ENCODE measurements at places on chromosomes 12 and 14.

- no peak for DNase-seq
Observed at GRCh38 chr12:83097643-83098342, 411.1 kb downstream of the TMTC2 start.

GRCh38 chr12:93829016-93829415, 151.8 kb downstream of the CRADD start:
- DNase-seq, result no peak

DNA sequence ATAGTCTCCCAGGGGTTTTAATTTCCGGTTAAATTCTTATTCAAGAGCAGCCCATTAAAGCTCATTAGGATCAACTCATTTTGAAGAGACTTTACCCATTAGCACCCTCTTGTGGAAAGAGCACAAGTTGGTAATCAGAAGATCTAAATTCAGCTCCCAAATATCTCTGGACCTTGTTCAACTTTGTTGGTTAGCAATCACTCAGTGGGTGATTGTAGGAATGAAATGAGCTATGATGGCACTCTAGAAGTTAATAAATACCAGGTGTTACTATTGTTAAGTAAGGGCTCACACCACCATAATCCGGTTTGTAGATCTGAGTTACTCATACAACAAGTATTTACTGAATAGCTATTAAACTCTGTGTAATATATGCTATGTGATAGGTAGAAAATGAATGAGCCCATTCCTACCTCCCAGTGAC, 42.9 kb downstream of the TRIP11 start:
- DNase-seq, result peak; percentile 22

- no peak for DNase-seq
Observed at GRCh38 chr12:26292596-26292995, 97.2 kb downstream of the SSPN start.

GRCh38 chr12:110253176-110253575, 27.9 kb upstream of the ATP2A2 start:
- DNase-seq, result no peak

GRCh38 chr14:99143793-99144192, 128.2 kb downstream of the BCL11B start:
- DNase-seq, result no peak

DNA sequence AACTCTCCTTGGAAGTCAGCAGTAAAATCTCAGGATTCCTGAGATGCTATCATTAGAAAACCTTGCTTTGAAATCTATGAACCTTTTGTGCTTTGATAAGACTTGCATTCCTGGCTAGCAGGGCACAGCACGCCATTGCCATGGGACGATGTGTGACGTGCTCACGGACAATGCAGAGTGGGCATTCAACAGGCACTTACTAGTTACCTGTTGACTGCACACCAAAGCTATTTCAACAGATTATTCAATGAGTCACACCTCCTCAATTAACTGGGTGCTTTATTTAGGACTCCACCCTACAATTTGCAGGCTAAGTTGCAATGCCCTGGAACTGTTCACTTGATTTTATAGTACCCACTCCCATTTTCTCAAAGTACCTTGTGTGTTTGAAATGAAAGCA, 11.3 kb downstream of the NOS1 start:
- DNase-seq, result no peak

- DNase-seq, result no peak
Observed at GRCh38 chr14:103190741-103191140, 67.5 kb downstream of the TNFAIP2 start.

- DNase-seq, result no peak
Observed at GRCh38 chr12:30928356-30929244, 2.1 kb downstream of the TSPAN11 start.

DNA sequence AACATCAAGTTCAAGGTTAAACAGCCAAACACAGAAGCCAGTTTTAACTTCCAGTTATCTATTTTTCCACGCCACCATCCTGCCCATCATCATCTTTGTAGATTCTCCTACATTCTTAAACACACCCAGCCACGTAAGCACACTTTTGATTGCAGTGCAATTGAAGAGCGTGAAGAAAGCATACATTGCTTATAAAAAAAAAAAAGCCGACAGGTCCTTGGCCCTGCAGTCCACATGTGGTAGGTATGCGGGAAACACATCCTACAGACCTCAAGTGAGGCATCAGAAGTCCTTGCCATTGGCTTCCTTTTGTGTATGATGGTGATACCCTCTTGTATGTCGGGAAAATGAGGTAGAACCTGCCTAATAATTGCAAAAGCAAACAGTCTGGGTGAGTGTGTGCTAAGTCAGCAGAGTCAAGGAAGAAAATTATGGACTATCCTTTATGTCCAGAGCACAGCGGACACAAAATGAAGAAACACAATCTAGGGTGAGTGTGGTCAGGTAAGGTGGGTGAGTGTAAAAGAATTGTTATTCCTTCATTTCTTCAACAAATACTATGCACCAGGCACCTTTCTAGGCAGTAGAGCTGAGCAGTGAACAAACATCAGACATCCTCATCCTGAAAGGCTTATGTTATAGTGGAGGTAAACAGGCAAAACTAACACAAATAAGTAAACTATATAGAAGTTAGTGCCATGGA, 51.5 kb downstream of the EID3 start:
- DNase-seq, result no peak

GRCh38 chr14:91258011-91258618, 13.6 kb upstream of the GPR68 start:
- DNase-seq, result no peak

GRCh38 chr14:54818201-54819133, 84.2 kb downstream of the GCH1 start:
- DNase-seq, result no peak

GRCh38 chr12:41224066-41224465, 35.9 kb downstream of the PDZRN4 start:
- DNase-seq, result no peak

GRCh38 chr12:95674631-95675030, 115.9 kb downstream of the NTN4 start:
- DNase-seq, result no peak

DNA sequence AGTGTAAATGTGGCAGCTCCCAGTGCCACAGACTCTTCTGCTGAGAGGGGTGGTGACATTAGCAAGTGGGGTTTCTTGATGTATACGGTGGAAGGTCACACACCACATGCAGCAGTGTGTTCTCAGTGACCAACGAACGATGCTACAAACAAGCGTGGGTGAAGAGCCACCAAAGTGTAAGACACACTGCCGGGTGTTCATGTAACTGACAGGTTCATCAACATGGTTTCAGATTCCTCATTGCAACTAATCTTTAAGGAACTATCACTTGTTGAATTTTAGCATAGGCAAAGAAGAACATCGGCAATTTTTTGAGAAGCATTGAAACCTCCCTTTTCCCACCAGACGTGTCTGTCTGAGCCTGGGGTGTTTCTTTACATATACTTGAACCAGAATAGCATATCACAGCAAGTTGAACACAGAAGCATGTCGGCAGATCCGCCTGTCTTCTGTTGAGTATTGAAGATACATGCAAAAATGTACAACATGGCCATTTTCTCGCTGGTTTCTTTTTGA, 58.8 kb downstream of the PPP2R5C start:
- no peak for DNase-seq

- DNase-seq, result peak; percentile 36
Observed at GRCh38 chr12:2387103-2387834, 334.5 kb downstream of the CACNA1C start.

GRCh38 chr14:73503648-73504047, 12.9 kb downstream of the RIOX1 start:
- DNase-seq, result no peak

- DNase-seq, result no peak
Observed at GRCh38 chr12:47267571-47267970, 187.8 kb upstream of the AMIGO2 start.

GRCh38 chr12:131988054-131988796, 38.5 kb downstream of the EP400 start:
- DNase-seq, result no peak

DNA sequence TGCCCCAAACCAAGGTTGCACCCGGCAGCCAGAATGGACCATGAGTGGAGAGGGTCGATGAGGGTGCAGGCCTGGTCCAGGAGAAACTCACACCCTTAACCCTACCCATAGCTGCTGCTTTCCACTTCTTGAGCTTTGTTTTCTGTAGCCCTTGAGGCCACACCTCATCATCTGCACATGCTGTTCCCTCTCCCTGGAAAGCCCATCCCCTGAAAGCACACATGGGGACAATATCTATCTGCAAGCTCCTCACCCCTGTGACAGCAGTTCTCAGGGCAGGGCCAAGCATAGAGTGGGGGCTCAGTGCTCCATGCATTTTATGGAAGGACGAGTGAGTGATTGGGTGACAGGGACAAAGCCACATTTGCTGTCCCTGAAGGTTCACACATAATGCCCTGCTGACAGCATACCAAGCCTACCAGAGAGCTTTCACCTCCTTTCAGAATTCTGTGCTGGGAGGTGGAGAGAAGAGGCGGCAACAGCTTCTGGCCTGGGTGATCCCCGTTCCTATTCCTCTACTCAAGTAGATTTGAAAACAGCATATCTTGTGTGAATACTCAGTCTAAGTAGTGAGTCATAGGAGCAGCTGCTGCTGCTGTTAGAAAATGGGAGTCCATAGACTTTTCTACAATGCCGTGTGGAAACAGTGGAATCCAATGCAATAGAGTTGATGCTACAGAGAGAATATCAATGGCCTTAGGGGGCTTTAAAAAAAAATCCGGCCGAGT, 44.6 kb downstream of the SRGAP1 start:
- no peak for DNase-seq

GRCh38 chr14:96051642-96052540, 12.7 kb downstream of the C14orf132 start:
- peak; percentile 39 for DNase-seq

- DNase-seq, result peak; percentile 32
Observed at GRCh38 chr14:61925043-61925442, 162.8 kb downstream of the SNAPC1 start.

DNA sequence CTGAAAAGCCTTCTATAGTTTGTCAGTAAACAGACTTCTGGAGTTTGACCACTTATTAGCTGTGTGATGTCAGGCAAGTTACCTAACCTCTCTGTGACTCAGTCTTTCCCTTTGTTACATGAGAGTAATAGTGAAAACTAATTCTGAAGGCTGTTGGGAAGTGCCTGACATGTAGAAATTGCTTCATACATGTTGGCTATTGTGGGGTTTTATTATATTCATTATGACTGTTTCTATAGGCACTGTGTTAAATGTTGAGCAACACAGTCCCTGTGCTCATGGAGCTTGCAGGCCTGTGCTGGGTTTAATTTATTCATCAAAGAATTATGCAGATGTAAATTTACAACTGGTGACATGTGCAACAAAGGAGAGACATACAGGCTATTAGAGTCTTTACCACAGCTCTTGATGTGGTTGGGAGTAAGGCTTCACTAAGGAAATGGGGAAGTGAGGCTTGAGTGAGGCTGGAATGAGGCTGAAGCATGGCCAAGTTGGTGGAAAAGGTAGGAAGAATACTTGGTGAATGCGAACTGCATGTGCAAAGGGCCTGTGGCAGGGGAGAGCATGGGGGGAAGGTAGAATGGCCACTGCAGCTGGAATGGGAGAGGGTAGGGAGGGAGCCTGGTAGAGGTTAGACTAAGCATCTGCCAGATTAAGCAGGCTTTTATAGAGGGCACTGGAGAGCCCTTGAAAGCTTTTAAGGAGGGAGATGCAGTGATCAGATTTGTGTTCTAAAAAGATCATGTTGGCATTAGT, 236.4 kb upstream of the CRY1 start:
- no peak for DNase-seq

DNA sequence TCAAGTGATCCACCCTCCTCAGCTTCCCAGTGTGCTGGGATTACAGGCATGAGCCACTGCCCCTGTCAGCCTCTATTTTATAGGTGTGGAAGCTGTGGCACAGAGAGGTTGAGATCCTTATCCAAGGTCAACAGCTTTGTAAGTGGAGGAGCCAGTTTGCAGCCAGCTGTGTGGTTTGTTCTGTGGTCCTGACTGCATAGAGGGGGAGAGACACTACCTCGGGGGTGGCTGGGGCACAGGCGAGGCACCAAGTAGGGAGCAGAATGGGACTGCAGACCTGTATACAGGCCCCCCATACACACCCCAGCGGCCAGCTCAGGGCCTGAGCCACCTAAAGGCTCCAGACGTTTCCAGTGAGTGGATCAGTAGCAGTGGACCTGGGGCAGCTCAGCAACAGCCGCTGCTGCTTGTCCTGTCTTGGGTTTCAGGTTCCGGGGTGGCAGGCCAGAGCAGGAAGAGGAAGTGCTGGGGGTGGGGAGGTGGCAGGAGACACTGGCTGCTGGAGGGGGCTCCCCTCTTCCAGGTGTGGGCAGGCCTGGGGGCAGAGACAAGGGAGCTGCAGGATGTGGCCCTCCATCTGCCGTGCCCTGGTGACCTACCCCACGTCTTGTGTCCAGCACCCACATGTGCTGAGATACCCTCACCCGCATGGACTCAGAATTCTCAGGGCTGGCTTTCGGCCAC, 11.0 kb downstream of the ORAI1 start:
- DNase-seq, result peak; percentile 78

- DNase-seq, result no peak
Observed at GRCh38 chr12:857611-858010, 91.9 kb downstream of the RAD52 start.

- peak; percentile 76 for DNase-seq
Observed at GRCh38 chr14:55446127-55446736, 5.8 kb upstream of the TBPL2 start.

- no peak for DNase-seq
Observed at GRCh38 chr14:33754261-33754660, 196.6 kb downstream of the EGLN3 start.

DNA sequence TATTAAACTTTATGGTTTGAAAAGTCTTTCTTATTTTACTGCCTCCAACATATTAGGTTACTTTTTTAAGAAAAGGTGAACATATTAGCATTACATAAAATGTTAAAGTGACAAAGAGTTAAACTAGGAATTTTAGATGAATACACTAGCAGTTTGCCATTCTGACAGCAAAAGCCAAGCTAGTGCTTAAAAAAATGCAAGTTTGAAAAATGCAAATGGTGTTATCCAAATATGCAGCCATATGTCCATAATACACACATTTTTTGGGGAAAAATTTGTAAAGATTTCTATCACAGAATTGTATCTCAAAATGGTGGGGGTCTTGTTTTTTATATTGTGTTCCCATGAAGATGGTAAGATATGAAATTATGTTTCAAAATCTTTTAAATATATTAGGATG, 466.1 kb downstream of the FOXG1 start:
- no peak for DNase-seq

GRCh38 chr12:105018776-105019175, 32.7 kb downstream of the NOPCHAP1 start:
- DNase-seq, result no peak

DNA sequence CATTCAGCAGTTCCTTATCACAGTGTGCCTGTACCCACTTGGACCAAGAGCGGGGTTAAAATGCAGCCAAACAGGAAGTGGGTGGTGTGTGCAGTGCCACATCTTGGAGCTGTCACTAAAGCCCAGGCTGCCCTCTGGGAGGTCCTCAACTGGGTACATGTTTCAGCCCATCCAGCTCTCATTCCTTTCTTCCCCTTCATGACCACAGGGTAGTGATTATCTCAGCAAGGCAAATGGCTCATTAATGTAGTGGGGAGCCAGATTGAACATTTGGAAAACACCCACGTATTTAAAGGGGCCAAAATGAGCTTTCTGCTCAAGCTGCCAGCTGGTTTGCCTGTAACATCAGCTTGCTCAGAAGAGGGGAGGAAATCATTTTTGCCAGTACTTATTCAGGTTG, 210.8 kb upstream of the BTG1 start:
- no peak for DNase-seq

GRCh38 chr12:90173499-90174197, 465.0 kb upstream of the ATP2B1 start:
- DNase-seq, result no peak

Data from GM20000 (cell line).